ENCODE measurements at places on chromosomes 16 and 17.

- no peak for DNase-seq
These were observed 8.1 kb upstream of the FOXF1 start for GRCh38 chr16:86501989-86502855.

- DNase-seq = no peak
These were observed 73.7 kb downstream of the ITFG1 start for GRCh38 chr16:47387026-47387734.

DNA sequence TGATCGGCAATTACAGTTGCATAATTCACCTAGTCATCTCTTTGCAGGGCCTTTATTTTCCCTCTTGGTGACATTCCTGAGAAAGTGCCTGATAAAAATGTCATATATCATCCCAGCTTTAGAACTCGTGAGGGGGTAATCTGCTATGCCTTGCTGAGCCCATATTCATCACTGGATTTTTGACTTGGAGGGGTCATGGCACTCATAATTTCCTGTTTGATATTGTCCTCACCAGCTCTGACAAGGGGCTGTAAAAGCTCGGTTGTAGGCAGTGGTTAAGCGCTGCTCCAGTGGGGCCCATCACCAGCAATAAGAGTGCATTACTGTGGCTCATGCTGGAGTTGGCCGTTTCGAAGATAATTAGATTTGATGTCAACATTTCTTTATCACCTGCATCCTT, 227.3 kb downstream of the IRX3 start:
- no peak for DNase-seq

DNA sequence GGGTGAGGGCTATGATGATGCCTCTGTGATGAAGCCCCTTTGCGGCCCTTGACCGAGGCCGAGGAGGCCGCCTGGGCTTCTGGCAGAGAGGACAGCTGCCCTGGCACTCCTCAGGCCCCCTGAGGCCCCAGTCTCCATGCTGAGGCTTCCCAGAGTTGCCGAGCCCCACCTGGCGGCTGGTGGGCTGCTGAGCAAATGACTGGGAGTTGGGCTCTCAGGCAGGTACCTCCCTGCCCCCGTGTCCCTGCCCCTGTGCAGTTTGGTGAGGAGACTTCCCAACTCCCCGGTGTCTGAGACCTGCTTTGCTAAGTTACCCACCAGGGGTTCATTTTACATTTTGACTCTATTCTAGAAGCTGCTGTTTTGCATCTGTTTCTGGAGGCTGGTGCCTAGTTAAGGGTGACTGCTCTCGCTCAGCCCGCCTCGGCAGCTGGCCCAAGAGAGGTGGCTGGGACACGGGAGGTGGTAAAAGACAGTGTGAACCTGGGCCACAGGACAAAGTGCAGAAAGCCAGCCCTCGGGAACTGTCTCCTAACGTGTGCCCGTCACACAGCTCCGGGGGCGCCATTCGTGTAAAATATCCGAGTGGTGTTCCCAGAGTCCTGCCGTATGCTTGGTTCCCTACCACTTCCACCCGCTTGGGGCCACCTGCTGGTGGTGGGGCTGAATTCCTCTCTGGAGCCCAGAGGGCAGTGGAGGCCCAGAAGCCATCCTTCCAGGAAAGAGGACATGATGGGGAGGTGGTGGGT, 134.5 kb downstream of the RAB11FIP4 start:
- peak; percentile 38 for DNase-seq

GRCh38 chr17:44308320-44308818, at the start of gene RUNDC3A:
RUNDC3A (plus strand) TSS chr17:44308601; CDS start chr17:44308833, 232 bp downstream.
- peak; percentile 79 for DNase-seq

GRCh38 chr17:17021194-17021863, 20.9 kb upstream of the MPRIP start:
- DNase-seq = no peak

DNA sequence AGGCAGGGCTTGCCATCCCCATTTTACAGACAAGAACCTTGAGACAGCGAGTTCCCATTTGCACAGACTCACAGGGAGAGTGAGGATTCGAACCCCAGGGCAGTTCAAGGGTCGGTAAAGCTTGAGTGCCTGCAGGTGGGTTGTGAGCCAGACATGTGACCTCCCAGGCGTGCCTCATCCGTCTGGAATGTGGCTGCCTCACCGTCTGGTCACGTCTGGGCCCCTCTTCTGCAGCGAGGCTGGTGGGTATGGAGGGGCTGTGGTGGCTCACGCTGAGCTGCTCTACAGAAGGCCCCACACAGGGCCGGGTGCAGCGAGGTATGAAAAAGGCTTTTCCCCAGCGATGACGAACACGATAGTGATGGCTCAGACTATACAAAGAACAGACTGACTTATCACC, 35.8 kb upstream of the LHX1 start:
- DNase-seq = peak; percentile 99

- peak; percentile 68 for DNase-seq
These were observed 149.9 kb downstream of the RGS9 start for GRCh38 chr17:65287040-65287439.

DNA sequence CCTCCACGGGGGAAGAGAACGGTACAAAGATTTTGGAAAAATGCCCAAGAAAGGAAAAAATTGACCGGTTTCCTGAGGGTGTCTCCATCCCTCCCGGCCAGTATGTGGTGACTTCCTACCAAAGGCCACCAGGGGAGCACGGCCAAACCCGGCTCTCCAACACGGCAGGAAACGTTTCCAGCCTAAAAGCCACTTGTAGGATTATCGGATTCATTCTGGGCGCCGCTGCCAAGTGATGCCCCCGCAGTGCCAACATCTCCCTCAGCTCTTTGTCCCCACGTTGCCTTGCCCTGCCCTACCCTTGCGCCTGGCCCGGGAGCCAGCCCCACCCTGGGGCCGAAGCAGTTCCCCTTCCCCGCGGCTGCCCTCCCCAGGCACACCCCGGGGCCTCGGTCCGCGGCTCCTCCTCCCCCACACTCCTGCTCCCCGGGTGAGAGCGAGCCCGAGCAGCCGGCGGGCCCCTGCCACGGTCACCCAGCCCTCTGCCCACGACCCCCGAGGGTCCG, 688 bp downstream of the CRK start:
- peak; percentile 81 for DNase-seq
